ENCODE measurements at places on chromosomes 1 and 21.

- DNase-seq = no peak
Observed at GRCh38 chr1:209646558-209646957, 5.7 kb downstream of the LAMB3 start.

DNA sequence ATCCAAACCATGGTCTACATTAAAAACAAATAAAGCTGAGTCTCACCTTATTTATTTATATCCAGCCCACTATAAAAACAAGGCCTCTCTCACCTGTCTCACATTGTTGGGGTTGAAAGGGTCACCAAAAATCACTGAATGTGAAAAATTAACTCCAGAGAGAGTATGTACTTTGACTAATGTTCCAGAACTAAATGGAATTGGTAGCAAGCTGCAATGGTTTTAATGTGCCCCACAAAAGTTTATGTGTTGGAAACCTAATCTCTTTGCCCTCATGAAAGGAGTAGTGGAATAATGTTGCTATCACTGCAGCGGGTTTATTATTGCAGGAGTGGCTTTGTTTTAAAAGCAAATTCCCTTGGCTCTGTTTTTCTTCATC, 230.3 kb downstream of the LTN1 start:
- no peak for DNase-seq

DNA sequence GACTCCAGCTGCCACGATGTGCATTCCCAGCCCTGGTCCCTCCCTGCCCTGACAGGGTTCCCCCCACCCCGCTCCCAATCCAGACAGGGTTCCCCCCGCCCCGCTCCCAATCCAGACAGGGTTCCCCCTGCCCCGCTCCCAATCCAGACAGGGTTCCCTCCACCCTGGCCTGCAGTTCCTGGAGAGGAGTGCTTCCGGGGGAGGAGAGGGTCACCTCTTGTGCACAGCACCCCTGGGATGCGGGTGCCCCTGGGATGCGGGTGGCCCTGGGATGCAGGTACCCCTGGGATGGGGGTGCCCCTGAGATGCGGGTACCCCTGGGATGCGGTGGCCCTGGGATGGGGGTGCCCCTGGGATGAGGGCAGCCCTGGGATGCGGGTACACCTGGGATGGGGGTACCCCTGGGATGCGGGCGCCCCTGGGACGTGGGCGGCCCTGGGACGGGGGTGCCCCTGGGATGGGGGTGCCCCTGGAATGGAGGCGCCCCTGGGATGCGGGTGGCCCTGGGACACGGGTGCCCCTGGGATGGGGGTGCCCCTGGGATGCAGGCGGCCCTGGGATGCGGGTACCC, 36.7 kb upstream of the SLC19A1 start:
- no peak for DNase-seq

GRCh38 chr1:54886724-54887664, at the start of gene DHCR24:
DHCR24 (minus strand) TSS chr1:54887195; CDS start chr1:54887119, 76 bp downstream.
- DNase-seq = peak; percentile 88

DNA sequence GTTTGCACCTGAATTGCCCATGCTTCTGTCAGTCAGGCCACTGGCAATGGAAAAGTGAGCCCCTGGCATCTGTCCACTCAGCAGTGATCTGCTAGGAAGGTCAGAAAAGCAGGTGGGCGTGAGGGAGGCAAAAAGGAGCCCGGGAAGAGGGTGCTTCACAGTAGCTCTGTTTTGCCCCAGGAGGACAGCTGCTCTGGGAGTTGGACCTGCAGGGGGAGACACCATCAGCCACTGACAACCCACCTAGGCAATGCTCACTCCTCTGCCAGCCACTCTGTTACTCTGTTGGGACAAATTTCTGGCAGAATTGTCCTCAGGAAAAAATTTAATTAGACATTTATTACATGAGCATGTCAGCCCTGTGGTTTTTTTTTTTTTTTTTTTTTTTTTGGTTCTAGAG, 146.4 kb downstream of the LRIG2 start:
- DNase-seq = no peak

DNA sequence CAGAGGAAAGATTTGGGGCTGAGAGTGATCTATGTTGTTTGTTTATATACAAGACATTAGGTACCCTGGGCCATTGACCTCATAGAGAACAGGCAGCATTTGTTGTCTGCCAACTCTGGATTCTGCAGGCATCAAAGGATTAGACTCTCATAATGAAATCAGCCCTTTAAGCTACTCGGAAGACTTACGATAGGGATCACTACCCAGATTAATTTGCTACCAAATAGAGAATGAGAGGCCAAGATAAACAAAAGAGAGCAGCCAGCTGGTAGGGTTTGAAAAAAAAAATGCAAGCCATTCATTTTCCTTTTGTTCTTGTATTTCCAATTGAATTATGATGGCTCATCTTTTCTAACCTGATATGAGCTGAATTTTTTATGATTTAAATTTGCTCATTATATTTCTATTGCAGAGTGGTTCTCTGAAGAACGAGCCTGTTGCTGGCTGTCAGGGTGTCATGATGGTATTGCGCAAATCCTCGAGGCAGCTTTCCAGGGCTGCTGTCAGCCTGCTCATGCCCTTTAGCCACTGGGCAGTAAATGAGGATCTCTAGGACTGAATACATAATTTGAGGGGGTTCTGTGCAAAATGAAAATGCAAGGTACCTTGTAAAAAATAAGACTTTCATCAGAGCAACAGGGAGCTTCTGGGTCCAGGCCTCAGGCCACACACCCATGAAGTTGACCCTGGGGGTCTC, 116.4 kb upstream of the KCNJ15 start:
- DNase-seq = peak; percentile 99

- DNase-seq = no peak
Observed at GRCh38 chr1:81582467-81582986, 218.2 kb upstream of the ADGRL2 start.

- DNase-seq = no peak
Observed at GRCh38 chr1:102500758-102501157, 504.0 kb upstream of the OLFM3 start.

- no peak for DNase-seq
Observed at GRCh38 chr21:38504066-38504465, 5.8 kb upstream of the ERG start.

- no peak for DNase-seq
Observed at GRCh38 chr21:37263827-37264600, 3.1 kb downstream of the VPS26C start.

DNA sequence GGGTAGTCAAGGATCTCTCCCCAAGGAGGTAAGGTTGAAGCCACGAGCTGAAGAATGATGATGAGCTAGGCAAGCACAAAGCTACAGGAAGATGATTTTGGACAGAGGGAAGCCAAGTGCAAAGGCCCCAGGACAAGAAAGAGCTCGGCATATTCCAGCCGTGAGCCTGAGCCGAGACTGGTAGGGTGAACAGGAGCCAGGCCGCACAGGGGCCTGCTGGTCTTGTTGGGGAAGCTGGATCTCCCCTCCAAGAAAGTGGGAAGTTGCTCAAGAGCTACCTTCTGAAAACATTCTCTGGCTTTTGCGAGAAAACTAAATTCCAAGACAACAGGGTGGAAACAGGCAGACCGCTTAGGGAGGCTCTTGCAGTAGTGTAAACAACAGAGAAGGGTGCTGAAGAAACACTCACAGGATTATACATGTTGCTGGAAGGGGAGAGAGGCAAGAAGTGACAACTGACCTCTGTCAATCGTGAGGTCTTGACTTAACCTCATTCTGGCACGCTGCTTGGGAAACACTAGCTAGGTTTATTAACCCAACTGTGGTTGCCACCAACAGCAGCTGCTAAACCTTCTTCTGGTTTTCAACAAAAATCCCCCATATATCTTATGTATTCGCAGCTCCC, 625.2 kb downstream of the SMYD3 start:
- DNase-seq = no peak

DNA sequence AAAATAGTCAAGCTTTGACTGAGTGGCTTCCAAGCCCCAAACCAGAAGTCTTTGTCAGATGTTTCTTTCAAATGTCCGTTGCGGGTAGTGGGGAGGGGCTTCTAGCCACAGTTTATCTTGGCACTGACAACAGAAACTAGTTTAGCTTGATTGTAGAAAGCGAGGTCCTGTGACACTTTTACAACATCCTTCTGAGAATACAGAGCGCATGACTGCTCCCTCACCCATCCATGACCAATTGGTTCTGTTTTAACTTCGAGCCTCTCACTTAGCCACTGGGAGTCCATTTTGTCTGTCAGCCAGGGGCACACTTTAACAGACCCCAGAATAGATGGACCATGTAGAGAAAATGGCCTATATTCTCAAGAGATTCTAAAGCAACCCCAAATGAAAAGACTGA, 199.2 kb upstream of the ST6GALNAC5 start:
- no peak for DNase-seq

DNA sequence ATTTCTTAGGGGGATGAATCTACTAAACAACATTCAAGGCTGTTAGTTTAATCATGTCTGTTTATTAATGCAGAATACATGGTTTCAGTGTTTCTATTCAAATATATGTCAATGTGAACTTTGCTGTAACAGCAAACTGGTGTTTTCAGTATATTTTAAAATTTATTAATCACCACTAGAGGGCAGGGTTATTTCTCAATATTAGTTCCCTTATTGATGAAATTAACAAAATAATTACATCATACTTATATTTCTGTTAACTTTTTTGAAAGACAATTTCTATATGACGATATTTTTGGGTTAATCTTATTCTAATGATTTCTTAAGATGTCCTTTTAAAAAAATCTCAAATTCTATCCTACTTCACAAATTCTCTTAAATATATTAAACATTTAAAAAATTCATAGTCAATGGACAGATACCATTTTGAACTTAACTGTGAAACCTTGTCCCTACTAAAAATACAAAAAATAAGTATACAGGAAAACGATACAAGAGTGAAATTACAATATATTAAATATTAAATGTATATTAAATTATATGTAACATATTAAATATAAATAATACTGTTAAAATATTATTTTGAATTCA, 1034.1 kb upstream of the PRMT6 start:
- peak; percentile 40 for DNase-seq

DNA sequence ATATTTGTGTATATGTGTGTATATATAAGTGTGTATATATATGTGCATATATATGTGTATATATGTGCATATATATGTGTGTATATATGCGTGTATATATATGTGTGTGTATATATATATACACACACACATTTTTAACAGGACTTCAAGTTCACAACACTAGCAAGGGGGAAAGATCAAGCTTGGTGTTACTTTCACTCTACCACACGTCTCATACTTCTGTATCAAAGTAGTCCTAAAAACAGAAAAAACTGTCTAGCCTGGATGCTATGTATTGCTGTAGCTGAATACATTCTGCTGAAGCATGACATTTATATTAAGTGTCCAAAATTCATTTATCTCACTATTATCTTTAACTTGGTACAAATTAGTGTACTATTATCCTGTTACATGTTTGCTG, 17.9 kb upstream of the ATP6V1G3 start:
- DNase-seq = no peak

- DNase-seq = no peak
Observed at GRCh38 chr1:216710598-216711333, 12.5 kb downstream of the ESRRG start.

DNA sequence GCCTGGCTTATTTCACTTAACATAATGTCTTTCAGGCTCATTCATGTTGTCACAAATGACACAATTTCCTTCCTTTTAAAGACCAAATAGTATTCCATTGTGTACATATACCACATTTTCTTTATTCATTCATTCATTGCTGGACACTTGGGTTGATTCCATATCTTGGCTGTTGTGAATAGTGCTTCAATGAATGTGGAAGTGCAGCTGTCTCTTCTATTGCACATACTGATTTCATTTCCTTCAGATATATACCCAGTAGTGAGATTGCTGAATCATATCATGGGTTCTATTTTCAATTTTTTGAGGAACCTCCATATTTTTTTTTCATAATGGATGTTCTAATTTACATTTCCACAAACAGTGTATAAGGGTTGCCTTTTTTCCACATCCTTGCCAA, 38.6 kb upstream of the WLS start:
- no peak for DNase-seq

DNA sequence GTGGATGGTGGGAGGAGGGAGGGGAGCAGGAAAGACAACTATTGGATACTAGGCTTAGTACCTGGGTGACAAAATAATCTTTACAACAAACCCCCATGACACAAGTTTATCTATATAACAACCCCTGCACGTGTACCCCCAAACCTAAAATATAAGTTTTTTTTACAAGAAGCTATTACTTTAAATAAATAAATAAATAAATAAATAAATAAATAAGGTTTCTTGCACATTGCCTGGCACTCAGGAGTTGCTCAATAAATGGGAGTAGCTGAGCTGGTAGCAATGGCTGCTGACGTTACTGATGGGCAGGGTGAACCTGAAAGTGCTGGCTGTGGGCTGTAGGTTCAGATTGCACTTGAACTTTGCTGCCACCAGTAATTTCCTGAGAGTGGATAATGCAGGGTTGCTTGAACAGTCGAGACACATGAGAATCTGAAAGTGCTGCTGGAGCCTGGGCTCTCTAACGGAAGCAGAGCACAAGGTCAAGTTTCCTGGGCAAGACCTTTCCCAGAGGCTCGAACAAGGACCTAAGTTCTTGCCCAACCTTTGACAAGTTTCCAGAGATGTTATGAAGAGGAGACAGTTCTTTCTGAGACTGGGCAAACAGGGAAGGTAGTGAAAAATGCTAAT, 14.8 kb upstream of the KCNE2 start:
- DNase-seq = no peak

DNA sequence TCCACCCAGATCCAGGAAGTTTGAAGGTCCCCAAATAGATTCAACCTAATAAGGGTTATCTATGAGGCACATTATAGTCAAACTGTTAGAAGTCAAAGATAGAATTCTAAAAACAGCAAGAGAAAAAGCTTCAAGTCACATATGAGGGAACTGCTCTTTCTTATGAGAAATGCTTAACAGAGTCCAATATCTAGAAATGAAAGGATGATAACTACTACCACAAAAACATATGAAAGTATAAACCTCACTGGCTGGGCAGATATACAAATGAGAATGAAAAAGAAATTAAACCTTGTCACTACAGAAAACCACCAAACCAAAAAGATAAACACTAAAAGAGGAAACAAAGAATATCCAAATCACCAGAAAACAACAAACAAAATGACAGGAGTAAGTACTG, 201.8 kb downstream of the KCNH1 start:
- DNase-seq = no peak

DNA sequence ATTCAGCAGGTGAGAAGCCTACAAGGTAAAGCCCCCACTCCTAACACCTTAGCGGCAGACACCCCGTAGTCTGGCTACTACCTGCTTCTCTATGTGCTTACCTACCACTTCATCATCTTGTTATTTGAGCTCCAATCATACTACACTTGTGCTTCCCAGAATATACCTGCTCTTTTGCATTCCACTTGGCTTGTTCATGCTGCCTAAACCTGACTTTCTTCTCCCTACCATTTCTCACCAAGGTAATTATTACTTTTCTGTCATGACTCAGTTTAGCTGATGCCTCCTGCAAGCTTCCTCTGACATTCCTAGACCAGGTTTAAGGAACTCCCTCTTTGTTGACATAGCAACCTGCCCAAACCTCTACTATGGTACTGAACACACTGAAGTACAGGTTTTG, 495.6 kb upstream of the C1orf87 start:
- no peak for DNase-seq

- peak; percentile 98 for DNase-seq
Observed at GRCh38 chr1:61184040-61184713, 101.8 kb downstream of the NFIA start.

- no peak for DNase-seq
Observed at GRCh38 chr21:39707316-39707715, 37.7 kb upstream of the IGSF5 start.

- DNase-seq = peak; percentile 73
Observed at GRCh38 chr1:203480525-203481084, 5.0 kb downstream of the PRELP start.

GRCh38 chr1:156841295-156841855, 17.5 kb downstream of the INSRR start:
- DNase-seq = no peak

GRCh38 chr1:22641247-22641646, 2.2 kb upstream of the C1QC start:
- no peak for DNase-seq

Measured in NCI-H1105 treated with DMSO at 0.1 percent for 48 hours (cell line).